ENCODE measurements at places on chromosomes 5 and 9. TPM values are rescaled to one million over a fixed set of nuclear protein-coding genes. Genes with fewer than 3 reads are reported as not detected.

- DNase-seq, result peak; percentile 18
These were observed 51.9 kb downstream of the MRPL36 start for GRCh38 chr5:1747803-1748085.

GRCh38 chr5:181058321-181058720 is 18.3 kb downstream of the BTNL9 start:
- DNase-seq, result no peak

The SLCO6A1 gene
- not detected for total RNA-seq

The PCDHGA8 gene
- total RNA-seq, result 3.0 TPM

The GFI1B gene
- not detected for total RNA-seq
